Naive thymus-derived CD4-positive, alpha-beta T cell (primary cell): ENCODE measurements at places on chromosomes 2 and 18. TPM values are rescaled to one million over a fixed set of nuclear protein-coding genes. Genes with fewer than 3 reads are reported as not detected.

GRCh38 chr2:191126386-191127085 is 24.3 kb downstream of the STAT4 start:
- no peaks in the 10 kb centered on the region for H3K27me3 ChIP-seq
- H3K27ac ChIP-seq = peak overlapping the region; percentile 11
- no peak overlapping the region for H3K4me3 ChIP-seq
- DNase-seq = peak; percentile 17

DNA sequence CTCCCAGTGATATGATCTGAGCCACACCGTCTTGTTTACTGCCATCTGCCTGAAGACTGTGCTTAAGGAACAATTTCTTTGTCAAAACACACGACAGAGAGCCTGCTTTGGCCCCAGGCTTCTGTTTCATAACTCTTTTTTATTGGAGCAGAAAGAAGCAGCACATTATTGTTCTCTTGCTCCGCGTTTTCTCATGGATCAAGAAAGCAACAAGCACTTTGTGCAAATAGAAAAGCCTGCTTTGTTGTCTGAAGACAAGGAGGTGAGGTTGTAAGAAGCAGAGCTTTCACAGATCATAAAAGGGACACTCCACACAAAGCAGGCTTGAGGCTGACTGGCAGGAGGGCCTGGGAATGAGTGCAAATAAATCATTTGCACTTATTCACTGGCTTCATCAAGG is 118.3 kb upstream of the FAM136A start:
- no peak for DNase-seq
- H3K4me1 ChIP-seq = no peaks in the 10 kb centered on the region
- no peaks in the 10 kb centered on the region for H3K27me3 ChIP-seq
- no peaks in the 10 kb centered on the region for H3K36me3 ChIP-seq

- DNase-seq = no peak
- H3K4me3 ChIP-seq = no peak overlapping the region
- no peaks in the 10 kb centered on the region for H3K4me1 ChIP-seq
- H3K36me3 ChIP-seq = no peaks in the 10 kb centered on the region
- no peak overlapping the region for H3K27ac ChIP-seq
Measured at GRCh38 chr2:46025081-46025480, 272.1 kb upstream of the EPAS1 start.

- H3K27ac ChIP-seq = no peak overlapping the region
- DNase-seq = no peak
- H3K36me3 ChIP-seq = no peaks in the 10 kb centered on the region
- peaks cover 13% of the 10 kb centered on the region for H3K4me1 ChIP-seq
Measured at GRCh38 chr2:172239944-172240590, 137.4 kb upstream of the DLX2 start.

RAD51AP2 gene
- total RNA-seq = not detected

DNA sequence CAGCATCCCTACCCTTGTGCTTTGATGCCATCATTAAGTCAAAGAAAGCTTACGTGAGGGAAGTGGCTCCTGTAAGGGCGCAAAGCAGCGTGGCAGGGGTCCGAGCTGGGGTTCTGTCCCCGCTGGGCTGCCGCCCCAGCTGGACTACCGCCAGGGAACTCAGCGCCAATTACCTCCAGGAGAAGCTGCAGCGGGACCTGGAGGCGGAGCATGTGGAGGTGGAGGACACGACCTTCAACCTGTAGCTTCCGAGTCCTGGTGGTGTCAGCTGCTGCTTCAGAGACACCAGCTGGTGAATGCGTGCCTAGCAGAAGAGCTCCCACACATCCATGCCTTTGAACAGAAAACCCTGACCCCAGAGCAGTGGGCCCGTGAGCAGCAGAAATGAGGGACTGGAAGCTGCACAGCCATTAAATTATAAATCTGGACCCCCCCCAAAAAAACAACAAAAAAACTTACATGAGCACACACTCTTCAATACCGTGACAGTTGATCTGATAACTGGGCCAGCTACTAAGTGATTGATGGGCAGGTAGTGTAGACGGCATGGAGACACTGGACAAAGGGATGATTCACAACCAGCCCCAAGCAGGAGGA is 20.1 kb upstream of the YES1 start:
- no peak overlapping the region for H3K4me3 ChIP-seq
- peaks cover 22% of the 10 kb centered on the region for H3K4me1 ChIP-seq
- peak; percentile 41 for DNase-seq
- no peaks in the 10 kb centered on the region for H3K27me3 ChIP-seq
- no peaks in the 10 kb centered on the region for H3K36me3 ChIP-seq
- no peak overlapping the region for H3K27ac ChIP-seq

GRCh38 chr2:216103213-216103612 is 5.9 kb upstream of the XRCC5 start:
- no peak for DNase-seq
- H3K36me3 ChIP-seq = peaks cover 4% of the 10 kb centered on the region
- no peak overlapping the region for H3K27ac ChIP-seq
- no peak overlapping the region for H3K4me3 ChIP-seq
- no peaks in the 10 kb centered on the region for H3K27me3 ChIP-seq

COL6A3 gene
- 2.2 TPM for total RNA-seq

SERPINB5 gene
- total RNA-seq = not detected

DPY30 gene
- total RNA-seq = 60.1 and 61.9 TPM in 2 replicates

- DNase-seq = no peak
- no peak overlapping the region for H3K4me3 ChIP-seq
- no peak overlapping the region for H3K27ac ChIP-seq
- peaks cover 11% of the 10 kb centered on the region for H3K4me1 ChIP-seq
Measured at GRCh38 chr2:19351499-19351898, 6.9 kb downstream of the OSR1 start.
